Stimulated activated CD8-positive, alpha-beta memory T cell treated with anti-CD3 and anti-CD28 coated beads, Interleukin-2, amount 100 ng/mL, for 1 hour (primary cell): ENCODE measurements at places on chromosomes 5 and 9.

DNA sequence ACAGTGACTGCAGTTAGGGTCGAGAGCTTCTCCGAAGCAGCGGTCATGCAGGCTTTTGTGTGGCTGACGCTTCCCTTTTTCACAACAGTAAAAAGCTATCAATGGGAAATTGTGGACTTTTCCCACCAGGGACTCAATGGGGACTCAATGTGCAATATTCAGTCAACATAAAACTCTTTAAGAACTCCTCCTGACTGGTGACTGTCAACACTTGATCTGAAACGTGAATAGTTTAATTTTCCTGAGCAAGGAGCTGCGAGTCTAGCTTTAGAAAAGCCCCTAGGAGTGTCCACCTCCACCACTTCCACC lies 28.7 kb downstream of the EXOC3 start:
- DNase-seq, result no peak

GRCh38 chr9:121424024-121424432 lies 54.0 kb upstream of the STOM start:
- no peak for DNase-seq

GRCh38 chr5:137575847-137576246 lies 76.7 kb upstream of the SPOCK1 start:
- DNase-seq, result no peak

DNA sequence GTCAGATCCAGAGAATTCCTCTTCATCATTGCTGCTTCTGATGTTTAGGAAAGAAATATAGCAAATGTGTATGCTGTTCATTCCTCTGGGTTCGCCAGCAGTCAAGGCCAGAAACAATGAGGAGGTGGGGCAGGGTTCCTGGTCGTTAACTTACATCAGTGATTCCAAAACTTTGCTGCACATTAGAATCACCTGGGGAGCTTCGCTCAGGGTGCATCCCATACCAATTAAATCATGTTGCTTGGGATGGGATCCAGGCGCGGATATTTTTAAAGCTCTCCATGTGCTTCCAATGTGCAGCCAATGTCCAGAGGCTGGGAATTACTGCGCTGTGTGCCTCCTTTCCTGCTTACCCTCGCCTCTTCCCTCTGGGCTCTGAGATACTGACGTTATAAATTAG lies 227.9 kb upstream of the KLF9 start:
- no peak for DNase-seq

GRCh38 chr5:117892360-117892759 lies 1096.0 kb downstream of the DTWD2 start:
- no peak for DNase-seq
